ENCODE measurements at places on chromosomes 4 and X.

- DNase-seq: no peak
Measured at GRCh38 chr4:98664959-98665358, 6.5 kb upstream of the TSPAN5 start.

DNA sequence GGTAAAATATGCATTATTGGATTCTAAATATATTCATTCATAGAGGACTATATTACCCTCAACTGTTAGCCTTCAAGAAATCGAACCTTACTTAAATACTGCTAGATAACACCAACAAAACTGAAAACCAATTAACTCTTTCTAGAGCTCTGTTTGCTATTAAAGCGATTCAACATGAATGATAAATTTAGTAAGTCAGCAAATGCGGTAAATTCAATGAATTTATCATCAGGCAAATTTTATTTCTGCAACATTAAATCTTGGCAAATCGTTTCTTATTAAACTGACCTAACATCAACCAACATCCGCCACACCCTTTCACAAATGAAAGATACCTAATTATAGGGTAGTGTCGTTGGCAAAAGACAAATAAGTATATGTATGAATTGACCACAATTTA, 26.4 kb upstream of the HELT start:
- DNase-seq: no peak

GRCh38 chr4:110122201-110122600, 76.2 kb downstream of the ELOVL6 start:
- no peak for DNase-seq

DNA sequence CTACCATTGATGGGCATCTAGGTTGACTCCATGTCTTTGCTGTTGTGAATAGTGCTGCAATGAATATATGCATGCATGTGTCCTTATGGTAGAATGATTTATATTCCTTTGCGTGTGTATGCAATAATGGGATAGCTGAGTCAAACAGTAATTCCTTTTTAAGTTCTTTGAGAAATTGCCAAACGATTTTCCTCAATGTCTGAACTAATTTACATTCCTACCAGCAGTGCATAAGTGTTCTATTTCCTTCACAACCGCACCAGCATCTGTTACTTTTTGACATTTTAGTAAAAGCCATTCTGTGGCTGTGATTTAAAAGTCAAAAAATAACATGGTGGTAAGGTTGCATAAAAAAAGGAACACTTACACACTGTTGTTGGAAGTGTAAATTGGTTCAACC, 103.1 kb upstream of the FAM47B start:
- no peak for DNase-seq

- DNase-seq: no peak
Measured at GRCh38 chr4:76996445-76996844, 46.9 kb downstream of the SEPTIN11 start.

DNA sequence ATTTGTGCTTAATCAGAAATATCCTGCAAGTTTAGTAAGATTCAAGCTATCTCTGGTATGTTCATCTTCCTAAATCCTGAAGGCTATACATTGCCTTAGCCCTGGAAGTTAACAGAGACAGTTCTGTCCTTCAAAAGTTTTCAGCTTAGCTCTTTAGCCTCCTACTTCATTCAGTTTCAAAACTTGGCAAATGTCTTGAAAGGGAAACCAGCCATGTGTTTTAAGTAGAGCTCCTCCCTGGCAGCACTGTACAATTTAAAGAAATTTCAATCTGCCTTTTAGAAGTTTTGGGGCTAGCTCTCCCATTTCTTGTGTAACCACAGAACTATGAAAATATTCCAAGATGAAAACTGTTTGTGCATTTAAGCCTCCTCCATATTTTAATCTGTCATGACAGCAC, 47.0 kb downstream of the FANCB start:
- no peak for DNase-seq
